Spinal cord (tissue), 10 donors: ENCODE measurements at places on chromosomes 2 and 18.

- peak; percentile 9 for DNase-seq
Observed at GRCh38 chr2:170073288-170073687, 104.7 kb upstream of the MYO3B start.

GRCh38 chr2:188573453-188573852 is 281.8 kb downstream of the GULP1 start:
- peak; percentile 6 for DNase-seq

DNA sequence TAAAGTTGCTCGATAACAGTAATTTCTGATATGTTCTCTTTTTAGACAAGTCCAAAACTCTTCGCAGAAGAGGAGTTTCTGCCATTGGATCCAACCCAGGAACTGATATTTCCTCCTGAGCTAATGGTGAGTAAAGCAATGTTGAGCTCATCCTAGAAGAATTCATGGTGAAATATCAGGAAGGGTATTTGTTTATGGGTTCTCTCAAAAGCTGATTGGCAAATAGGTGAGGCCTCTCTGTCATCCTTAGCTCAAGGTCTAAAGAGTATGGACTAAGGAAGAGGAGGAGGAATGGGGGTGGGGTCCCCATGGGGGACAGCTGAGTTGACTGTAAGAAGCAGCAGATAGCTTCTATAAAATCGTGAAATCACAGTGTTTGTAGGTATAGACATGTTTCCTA is 18.2 kb downstream of the AOX1 start:
- DNase-seq: no peak

DNA sequence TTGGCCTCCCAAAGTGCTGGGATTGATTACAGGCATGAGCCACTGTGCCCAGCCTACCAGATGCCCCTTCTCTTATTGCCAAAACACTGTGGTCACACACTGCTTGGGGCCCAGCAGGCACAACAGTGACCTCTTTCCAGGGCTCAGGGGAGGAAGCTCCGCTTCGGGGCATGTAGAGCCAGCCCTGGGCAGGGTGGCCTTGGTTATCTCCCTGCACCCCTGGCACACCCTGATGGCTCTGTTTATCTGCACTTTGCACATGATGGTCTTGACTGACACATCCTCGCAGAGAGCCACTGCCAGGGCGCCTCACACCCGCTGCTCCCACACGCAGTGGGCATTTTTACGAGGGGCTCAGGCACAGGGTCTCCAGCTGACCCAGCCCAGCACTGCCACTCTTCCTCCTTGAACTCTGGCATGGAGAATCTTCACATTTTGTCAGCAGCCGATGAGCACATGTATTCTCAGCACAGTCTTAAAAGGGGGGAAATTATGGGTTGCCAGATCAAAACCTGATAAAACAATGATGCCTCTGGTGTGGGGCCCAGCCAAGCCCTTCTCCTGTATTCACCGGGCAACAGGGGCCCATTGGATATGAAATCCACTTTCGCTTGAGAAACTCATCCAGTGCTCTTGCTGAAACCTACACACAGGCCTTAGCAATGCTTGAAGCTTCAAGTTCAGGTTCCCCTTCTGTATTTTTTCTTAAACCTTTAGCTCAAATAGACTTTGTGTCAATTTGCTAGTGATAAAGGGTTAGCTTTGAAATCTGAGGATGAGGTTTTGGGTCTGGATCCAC is 5.9 kb downstream of the GYPC start:
- no peak for DNase-seq

- DNase-seq: no peak
Observed at GRCh38 chr2:132489150-132489549, 72.5 kb downstream of the GPR39 start.

DNA sequence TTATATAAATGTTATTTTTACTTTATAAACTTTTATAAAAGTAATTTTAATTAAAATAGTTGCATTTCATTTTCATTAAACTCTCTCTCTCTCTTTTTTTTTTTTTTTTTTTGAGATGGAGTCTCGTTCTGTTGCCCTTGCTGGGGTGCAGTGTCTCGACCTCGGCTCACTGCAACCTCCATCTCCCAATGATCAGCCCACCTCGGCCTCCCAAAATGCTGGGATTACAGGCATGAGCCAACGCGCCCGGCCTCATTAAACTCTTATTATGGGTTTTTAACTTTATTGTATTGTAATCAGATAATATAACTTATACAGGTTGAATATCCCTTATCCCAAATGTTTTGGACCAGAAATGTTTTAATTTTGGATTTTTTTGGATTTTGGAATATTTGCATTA is 10.9 kb upstream of the NPPC start:
- DNase-seq: no peak

- DNase-seq: no peak
Observed at GRCh38 chr2:80621656-80622055, 317.1 kb upstream of the LRRTM1 start.

GRCh38 chr2:64228126-64228678 is 84.0 kb upstream of the PELI1 start:
- peak; percentile 82 for DNase-seq

DNA sequence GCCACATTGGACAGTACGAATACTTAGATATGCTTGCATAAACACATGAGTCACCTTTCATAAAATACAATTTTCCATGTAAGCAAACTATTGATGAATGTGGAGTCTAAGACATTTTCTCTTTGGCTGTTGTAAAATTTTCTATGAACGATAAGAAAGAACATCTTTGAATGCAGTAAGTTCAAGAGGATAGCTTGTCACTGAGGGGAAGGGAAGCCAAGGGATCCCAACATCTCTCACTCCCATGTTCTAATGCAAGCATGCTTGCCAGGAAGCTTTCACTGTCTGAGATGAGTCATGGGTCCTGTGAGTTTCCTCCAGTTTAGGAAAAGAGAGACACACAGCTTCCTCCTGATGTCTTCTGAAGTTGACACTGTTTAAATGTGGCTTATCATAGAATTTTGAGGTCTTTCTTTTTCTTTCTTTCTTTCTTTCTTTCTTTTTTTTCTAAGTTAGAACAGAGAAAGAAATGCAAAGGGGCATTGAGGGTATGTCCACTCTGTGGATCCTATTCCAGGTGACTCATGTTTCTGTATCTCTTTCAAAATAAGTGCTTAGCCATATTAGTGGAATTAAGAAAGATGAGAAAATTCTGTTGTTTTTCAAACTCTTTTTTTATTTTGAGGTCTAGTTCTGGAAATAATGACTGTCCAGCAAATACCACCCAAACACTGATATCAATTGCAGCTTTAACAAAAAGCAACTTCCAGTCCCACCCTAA is 146.6 kb downstream of the RDH14 start:
- DNase-seq: no peak

DNA sequence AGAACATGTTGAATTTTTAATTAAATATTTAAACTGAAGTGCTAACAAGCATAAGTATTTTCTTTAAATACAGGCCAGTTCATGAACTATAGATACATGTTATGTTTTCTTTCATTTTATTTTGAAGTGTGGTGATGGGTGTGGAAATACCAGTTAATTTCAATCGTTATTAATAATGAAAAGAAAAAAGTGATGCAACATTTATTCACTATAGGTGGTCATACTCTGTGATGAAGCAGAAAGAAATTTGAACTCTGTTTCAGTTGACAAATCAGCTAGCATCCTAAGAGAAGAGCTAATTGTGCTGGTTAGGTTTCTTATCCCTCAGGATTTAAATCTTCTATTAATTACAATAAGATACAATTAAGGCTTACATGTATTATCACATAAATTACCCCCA is 795.1 kb upstream of the DDX18 start:
- DNase-seq: no peak

DNA sequence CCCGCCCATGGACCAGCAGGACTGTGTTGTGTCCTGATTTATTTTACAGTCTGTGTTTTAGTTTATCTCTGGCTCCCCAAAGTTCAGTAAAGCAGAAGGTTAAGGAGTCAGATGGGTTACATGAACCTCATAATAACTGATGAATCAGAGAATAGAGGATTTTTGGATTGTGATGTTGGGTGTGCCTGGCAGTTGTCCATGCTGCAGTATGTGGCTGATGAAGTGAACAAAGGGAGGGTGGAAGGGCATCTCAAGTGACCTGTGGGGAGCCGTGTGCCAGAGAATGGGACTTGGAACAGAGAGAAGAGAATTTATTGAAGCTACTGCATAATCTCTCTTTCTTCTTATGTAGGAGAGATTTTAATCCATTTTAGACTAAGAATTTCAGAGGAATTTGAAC is 145.5 kb downstream of the MAP4K4 start:
- DNase-seq: no peak

DNA sequence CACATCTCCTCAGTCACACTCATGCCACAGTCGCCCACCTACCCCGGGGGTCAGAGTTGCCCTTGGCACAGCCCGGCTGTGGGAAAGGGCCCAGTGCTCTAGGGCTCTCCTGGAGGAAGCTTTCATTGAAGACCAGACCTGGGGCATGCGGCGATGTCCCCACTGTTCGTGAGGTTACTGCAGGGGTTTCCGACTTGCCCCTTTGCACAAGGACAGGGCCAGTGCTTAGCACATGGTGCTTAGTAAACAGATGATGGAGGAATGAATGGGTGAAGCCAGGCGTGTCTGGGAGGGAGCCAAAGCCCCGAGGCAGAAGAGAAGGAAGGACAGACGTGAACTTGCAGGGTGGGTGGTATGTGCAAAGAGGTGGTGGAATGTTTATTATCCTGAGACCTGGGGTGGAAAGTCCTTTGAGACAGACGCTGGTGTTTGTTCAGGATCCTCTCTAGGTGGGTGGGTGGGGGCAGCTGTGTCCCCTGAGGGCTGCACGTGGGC is 205.9 kb upstream of the ARL4C start:
- no peak for DNase-seq

DNA sequence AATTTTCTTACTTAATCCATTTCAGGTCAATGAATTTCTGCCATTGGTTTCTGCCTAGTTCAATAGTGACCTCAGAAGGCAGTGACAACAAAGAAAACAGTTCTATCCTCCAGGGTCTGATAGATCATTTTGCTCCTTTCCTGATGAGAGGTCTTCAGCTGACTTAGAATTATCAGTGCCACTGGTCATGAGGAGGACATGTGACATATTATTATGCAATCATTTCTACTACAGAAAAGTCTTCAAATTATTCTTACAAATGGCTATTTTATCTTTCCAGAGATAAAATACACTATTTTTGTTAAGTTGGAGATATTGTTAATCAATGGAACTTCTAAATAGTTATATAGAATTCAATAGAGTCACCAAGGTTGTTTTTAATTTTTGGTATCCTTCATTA is 360.0 kb upstream of the GALNT5 start:
- no peak for DNase-seq

- peak; percentile 33 for DNase-seq
Observed at GRCh38 chr2:167550448-167550847, 662.2 kb downstream of the XIRP2 start.

- DNase-seq: no peak
Observed at GRCh38 chr2:227347117-227347516, 22.1 kb downstream of the MFF start.

DNA sequence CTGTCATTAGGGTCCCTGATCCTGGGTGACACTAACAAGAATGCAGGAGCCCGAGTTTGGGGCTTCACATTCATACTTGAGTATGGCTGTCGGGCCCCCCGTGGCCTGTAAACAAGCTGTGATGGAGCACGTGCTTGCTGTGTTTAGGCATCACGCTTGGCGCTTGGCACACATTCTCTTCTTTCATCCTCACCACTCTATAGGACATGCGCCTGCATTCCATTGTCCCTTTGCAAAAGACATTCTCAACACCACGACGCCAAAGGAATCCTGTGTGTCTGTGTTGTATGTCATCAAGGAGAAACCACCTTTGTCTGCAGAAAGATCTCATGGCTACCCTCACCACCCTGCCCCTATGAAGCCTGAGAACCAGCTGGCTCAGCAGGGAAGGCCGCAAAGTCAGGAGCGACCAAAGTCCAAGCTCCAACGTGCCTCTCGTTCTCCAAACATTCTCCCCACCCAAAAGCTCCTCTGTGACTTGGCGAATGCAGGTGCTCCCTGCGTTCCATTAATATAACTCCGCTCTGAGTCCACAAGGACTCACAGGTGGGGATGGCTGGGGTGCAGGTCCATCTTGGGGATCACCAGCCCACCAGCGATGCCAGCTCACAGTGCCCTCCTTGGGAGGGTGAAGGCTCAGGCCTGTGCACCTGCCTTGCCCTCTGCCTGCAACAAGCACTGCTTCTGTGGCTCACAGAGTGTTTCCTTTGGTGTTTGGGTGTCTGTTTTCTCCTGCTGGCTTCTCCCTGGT is 6.2 kb upstream of the PER2 start:
- DNase-seq: no peak

DNA sequence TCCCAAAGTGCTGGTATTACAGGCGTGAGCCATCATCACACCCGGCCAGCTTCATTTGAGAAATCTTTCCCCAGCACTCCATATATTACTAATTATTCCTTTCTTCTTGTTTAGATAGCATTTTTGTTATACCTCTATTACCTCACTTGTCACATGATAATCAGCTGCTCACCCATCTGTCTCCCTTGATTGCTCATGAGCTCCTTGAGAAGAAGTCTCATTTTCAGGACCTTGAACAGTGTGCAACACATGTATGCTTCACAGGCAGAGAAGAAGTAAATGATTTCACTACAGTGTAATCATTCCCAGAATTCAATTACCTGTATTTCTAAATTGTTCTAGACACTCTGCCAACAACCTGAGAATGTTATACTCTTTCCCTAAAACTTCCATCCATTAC is 6.2 kb downstream of the PAIP2B start:
- DNase-seq: no peak

DNA sequence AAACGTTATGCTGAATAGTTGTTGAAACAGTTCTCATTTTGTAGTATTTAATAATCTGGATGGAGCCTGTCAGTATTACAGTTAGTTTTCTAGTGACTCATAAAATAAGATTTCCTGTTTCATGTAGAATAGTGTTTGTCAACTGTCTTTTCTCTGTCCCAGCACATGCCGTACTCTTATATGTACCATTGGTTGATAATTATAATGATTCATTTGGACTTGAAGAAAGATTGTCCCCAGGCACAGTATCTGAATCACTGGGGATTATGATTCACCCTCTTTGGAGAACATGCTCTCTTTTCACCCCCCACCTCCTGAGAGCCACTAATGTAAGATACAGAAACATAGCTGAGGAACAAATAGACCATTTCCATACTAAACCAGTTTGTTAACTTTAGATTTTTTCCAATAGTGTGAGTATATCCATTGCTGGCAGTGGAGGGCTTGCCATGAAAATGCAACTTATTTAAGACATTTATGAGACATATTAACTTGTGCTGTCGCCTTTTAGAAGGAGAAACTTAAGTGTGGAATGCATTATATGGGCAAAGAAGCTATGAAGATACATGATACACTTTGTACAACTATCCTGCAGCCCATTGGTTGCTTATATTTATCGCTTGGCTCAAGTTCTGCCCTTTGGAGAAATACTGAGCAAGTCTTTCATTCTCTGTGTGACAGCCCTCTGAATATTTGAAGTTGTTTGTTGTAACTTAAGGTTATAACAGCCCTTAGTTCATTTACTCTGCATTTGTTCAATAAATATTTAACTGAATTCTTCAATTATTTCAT is 12.4 kb downstream of the COPS8 start:
- no peak for DNase-seq

GRCh38 chr2:240013343-240013742 is 11.8 kb downstream of the NDUFA10 start:
- no peak for DNase-seq

DNA sequence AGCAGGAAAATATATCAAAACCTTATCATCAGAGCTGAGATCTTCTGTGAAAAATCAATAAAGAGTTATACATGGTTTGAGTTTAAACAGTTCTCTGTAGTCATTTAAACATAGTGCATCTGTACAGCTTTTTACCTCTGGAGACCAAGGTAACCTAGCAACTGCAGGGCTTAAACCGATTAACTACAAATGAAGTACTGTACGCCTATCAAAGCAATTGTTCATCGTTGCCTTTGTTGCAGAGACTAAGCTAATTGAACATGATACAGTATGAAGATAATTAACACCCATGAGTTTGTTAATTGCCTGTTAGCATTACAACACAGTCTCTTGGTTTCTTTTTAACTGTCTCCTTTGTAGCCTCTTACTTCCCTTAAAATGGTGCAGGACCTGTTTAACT is 147.9 kb downstream of the LNPK start:
- no peak for DNase-seq
